ENCODE measurements at places on chromosomes 1 and 21.

GRCh38 chr1:163161841-163162240 lies 40.9 kb downstream of the RGS5 start:
- DNase-seq = no peak

- DNase-seq = no peak
Measured at GRCh38 chr1:52748119-52748518, 21.9 kb downstream of the ZYG11B start.

DNA sequence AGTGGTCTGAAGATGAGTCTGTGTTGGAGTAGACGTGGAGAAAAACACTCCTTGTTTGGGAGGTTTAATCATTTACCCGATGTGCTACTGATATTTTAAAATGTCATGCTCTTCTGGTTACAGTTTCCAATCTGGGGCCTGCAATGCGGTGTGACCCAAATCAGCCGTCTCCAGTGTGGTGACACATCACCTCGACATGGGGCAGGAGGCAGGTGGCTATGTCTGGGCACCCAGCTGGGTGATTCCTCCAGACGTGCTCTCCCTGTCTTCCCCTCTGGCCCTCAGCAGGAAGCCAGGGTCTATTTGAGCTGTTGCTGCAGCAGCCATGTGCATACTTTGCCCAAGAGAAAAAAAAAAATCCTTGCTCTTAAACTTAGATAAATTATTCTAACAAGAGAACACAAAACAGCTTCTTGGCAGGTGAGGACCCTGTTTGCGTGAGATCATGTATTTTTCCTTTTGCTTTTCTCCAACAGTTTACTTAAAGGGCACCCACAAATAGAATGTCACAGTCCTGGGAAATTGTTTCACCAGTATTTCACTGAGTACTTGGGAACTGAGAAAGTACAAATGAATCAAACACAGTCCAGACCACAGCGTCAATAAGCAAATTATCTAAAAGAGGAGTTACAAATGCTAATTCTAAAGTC lies 38.9 kb upstream of the MAP10 start:
- no peak for DNase-seq

GRCh38 chr1:196302981-196303380 lies 305.3 kb downstream of the KCNT2 start:
- no peak for DNase-seq
